ENCODE measurements at places on chromosomes 13 and 19.

- no peak for DNase-seq
Measured at GRCh38 chr19:14496834-14497227, 904 bp upstream of the GIPC1 start.

DNA sequence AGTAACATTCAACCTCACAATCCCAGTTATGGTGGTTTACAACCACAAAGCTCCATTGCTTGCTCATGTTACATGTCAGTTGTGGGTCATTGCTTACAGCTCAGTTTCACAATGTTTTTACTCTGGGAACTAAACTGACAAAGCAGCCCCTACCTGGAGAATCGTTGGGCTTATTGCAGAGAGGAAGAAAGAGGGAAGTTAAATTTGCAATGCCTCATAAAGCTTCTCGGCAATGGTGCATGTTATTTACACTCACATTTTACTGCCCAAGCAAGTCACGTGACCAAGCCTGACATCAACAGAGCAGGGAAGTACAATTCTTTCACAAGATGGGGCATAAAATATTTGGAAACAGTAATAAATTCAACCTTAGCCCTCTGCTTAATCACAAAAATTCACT, 441.6 kb downstream of the TDRD3 start:
- no peak for DNase-seq

- DNase-seq, result no peak
Measured at GRCh38 chr19:41443813-41444455, 978 bp downstream of the ERICH4 start.

DNA sequence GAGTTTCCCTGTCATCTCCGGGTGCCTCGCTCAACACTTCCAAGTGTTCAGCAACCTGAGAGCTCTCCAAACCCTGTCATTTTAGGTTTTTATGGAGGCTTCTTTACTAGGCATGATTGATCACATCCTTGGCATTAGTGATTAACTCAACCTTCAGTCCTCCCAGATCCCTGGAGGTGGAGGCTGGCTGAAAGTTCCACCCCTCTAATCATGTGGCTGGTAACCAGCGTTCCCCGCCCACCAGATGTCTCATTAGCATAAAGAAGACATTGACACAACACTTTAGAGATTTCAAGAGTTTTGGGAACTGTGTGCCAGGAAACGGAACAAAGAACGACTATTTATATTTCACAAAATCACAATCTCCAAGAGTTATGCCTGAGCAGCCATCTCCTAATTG, 71.1 kb upstream of the RGCC start:
- DNase-seq, result no peak

- DNase-seq, result no peak
Measured at GRCh38 chr13:21837841-21838551, 167.1 kb downstream of the FGF9 start.
